Renal cortical epithelial cell (primary cell): ENCODE measurements at places on chromosomes 6 and 20.

DNA sequence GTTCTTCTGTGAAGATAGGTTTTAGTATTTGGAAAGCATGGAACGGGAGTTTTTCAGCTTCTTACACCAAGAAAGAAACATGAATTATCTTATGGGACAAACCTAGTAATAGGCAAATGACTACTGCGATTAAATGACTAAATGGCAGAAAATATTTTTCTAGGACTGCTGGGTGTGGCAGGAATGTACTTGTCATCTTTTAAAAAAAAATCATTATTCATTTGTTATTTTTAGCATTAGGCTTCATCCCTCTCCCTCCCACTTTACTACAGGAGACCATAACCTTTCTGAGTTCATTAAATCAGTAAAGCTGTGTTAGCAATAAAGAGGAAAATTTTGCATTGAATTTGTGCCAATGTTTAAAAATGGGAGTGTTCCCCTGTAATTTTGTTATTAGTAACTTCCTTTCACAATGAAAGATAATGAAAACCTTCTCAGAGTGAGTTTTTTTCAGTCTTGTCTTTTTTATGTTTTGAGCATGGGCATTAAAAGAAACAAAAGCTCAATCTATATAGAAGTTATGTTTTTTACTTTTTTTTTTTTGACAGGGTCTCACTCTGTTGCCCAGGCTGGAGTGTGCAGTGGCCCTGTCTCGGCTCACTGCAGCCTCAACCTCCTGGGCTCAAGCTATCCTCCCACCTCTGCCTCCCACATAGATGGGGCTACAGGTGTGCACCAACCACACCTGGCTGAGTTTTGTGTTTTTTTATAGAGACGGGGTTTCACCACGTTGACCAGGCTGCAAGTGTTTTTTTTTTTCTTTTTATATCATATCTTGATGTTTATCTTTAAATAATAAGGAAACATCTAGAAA, 105.6 kb upstream of the CLDN20 start:
- no peak for DNase-seq

DNA sequence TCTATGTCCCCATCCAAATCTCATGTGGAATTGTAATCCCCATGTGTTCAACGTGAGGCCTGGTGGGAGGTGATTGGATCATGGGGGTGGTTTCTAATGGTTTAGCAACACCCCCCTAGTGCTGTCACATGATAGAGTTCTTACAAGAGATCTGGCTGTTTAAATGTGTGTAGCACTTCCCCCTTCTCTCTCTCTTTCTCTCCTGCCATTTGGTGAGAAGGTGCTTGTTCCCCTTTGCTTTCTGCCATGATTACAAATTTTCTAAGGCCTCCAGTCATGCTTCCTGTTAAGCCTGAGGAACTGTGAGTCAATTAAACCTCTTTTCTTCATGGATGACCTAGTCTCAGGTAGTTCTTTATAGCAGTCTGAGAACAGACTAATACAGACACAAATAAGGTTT, 165.4 kb downstream of the OGFRL1 start:
- DNase-seq = peak; percentile 59

DNA sequence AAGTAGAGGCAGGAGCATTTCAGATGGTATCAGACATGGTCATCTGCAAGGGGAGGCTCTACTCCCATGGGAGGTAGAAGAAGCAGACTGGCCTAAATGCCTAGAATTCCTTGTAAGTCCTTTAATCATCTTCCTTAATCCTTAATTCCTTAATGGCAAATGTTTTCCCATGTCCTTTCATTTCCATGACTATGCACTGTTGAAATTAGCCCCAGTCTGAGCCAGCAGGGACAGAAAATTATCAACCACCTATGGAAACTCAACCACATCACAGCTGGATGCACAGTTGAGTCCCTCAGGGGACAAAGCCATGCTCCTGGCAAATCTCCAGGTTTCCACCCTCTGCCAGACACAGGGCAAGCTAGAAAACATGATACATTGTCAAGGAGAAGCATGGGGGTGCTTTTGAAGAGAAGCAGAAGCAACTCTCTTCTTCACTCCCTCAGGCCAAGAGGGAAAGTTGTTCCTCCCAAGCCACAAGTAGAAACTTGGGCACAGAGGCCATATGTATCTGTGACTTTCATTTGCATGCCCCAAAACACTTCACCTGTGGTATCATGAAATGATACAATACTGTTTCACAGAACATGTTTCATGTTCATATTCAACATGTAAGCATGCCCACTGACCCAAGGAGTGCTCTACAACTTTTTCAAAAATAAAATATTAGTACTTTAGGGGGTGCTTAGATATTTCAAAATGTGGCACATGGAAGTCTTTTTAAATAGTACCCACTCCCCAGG, 683.6 kb downstream of the KIF16B start:
- DNase-seq = peak; percentile 2

GRCh38 chr6:116010386-116010785, 50.3 kb downstream of the FRK start:
- DNase-seq = no peak

DNA sequence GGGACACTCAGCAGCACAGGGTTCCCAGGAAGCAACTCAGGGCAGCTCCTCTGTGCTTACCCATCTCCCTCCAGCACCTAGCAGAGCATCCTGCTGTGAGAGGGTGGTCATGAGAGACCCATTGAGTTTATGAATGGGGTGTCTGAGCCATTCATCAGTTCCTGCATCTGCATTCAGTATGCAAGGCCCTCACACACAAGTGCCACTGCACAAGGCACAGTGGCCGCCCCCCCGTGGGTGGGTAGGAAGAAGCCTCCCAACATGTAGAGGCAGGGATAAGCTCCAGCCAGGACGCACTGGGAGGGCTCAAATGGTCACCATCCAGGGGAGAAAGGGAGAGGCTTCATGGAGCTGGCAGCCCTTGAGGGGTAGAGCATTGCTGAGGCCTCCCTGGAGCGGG, 43.0 kb downstream of the FOXP4 start:
- no peak for DNase-seq

DNA sequence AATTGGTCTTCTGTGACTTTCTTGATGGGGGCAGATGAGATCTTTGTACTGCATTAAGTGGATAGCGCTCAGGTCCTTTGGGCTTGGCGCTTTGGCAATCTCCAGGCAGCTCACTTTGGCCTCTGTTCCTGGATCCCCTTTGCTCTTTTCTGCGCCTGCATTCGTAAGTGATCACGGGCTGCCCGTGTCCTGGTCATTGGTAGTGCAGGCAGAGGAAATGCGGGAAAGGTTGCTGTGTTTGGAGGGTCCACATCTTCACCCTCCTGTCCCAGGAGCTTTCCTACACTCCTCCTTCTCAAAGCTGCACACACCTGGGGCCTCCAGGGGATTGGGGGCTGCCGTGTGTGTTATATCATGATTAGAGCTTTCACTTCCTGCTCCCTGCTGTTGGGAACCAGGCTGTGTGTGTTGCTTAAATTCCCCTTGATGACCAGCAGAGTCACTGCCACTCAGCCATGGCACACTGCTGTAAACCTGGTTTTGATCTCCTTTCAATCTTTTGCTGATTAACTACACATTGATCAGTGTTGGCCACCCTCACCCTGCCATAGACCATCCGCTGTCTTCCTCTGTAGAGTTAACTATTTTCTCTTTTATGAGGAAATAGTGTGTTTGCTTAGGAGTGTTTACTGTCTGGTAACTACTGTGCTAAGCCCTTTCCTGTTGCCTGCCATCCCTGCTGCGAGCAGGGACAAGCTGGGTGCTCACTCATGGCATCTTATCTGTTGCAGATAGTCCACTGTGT, 13.0 kb upstream of the SNHG17 start:
- DNase-seq = no peak

DNA sequence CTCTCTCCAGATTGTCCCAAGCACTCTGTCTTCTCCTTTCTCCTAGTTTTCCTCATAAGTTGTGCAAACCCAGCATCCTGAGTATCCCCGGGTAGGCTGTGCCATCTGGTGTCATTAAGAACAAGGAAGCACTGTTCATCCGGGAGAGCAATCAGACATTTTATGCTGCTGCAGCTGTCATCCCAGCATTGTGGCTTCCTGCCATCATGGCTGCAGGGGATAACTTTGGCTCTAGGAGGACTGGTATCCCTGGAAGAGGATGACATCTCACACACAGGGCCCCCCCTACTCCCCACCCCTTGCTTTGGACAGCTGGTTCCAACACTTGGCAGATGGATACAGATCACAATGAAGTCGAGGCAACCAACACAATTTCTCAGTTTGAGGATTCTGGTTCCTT, 1195.1 kb upstream of the MAP3K7 start:
- DNase-seq = no peak

- DNase-seq = peak; percentile 7
These were observed 862.7 kb upstream of the FLRT3 start for GRCh38 chr20:15200147-15200565.

- DNase-seq = no peak
These were observed 52.7 kb upstream of the FRMD1 start for GRCh38 chr6:168131464-168132415.

GRCh38 chr20:40648210-40649072, 40.6 kb downstream of the MAFB start:
- DNase-seq = no peak

DNA sequence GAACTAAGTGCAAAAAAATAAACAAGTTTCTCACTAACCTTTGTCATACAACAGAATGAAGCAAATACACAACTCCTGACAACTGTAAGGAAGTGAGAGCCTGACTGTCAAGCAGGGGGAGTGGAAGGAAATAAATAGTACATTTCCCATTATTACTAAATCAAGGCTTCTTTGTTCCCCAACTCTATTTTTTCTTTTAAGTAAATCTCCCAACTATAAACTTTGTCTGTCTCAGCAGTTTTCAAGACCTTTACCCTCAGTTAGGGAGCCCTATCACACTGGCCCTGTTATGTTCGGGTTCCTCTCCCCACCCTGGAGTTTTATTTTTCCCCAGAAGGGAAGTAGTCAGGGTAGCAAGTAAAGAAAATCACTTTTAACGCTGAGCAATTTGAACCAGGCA, 24.1 kb upstream of the IPCEF1 start:
- DNase-seq = no peak

GRCh38 chr20:6467562-6467961, 299.9 kb upstream of the BMP2 start:
- DNase-seq = no peak
